Neuronal stem cell (in vitro differentiated cells): ENCODE measurements at places on chromosomes 5 and 9.
A peak's percentile ranks its signal among the peaks of the same experiment; 100 is the strongest.

GRCh38 chr5:146378986-146379385 is 40.3 kb downstream of the POU4F3 start:
- no peak for DNase-seq

GRCh38 chr9:79220666-79221065 is 351.1 kb upstream of the TLE4 start:
- DNase-seq: no peak

DNA sequence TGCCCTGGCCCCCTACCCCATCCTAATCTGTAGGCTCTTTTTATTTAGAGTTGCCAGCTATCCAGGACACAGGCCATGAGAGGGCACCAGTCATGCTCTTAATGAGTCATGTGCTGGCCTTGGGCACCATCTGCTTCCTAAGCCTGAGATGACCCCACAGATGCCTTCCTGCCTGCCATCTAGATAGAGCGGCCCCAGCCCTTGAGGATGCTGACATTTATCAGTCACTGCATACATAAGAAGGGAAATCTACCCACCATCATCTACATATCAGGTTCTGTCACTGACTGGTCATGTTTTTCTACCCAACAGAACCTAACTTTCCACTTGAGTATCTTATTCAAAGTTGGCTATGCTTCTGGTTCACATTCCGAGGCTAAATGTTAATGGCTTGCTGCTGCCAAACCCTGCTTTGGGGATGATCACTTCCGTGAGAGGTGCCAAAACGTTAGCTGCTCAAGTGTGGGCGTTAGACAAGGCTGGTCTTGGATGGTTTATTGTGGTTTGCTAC is 49.9 kb upstream of the TTC23L start:
- DNase-seq: no peak

GRCh38 chr9:111615928-111616327 is 15.2 kb upstream of the DNAJC25 start:
- DNase-seq: no peak

- DNase-seq: no peak
Measured at GRCh38 chr9:113953531-113953930, 77.4 kb downstream of the ZNF618 start.

- DNase-seq: no peak
Measured at GRCh38 chr9:79969393-79970145, 397.8 kb downstream of the TLE4 start.

GRCh38 chr5:142958944-142959682 is 188.9 kb downstream of the ARHGAP26 start:
- no peak for DNase-seq

DNA sequence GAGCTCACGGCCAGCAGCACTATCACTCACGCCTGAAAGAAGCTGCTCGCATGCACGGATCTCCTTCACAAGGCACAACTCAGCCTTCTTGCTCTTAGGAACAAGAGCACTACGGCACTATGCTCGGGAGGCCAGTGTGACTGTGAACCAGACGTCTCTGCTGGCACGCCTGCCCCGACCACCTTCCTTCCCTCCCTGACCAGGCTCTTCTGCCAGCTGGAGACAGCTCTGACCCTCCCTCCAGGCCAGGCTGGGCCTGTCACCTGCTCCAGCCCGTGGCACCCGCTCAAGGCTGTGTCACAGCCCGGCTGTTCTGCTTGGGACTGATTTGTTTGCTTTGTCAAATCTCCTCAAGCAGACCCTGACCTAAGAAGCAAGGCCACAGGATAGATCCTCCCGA is 7.0 kb downstream of the TBC1D9B start:
- DNase-seq: no peak

DNA sequence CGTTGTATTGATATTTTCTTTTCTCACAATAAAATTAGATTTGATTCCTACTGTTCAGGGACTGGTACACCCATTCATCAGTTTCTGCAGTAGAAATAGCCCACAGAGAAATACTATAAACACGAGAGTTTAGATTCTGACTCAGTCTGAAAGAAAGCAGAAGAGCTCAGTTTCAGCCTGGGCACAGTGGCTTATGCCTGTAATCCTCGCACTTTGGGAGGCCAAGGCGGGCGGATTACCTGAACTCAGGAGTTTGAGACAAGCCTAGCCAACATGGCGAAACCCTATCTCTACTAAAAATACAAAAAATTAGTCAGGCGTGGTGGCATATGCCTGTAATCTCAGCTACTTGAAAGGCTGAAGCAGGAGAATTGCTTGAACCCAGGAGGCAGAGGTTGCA is 8.6 kb downstream of the ITK start:
- no peak for DNase-seq

DNA sequence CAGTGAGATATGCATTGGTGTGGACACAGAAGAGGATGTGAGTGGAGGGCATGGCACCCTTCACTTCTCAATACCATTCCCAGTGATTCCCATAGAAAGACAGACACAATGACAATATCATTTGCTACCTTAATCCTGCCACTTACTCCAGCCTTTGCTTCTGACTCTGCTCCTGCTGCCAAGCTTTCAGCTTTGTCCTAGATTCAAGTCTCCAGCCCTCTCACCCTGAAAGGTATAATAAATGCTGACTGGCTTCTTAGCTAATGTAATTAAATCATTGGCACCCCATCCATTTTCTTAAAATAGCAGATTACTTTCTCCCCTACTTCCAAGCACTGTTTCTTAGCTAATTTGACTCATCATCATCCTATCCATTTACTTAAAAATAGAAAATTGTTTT is 41.1 kb upstream of the CDC42SE2 start:
- DNase-seq: no peak

DNA sequence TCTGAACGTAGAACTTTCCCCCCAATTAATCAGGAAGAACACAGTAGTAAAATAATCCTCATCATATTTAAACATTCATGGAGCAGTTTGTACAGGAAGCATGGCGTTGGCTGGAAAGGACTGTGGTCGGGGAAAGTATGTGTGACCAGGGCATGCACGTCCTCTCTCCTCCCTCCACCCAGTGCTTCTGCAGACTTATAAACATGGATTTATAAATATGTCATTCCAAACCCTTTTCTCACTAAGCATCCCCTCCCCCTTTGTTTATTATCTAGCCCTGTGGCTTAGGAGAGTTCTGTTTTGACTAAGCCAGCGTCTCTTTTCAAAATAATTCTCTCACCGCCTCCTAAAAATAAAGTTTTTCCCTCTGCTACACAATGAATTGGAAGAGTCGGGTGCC is 70.4 kb upstream of the DAP start:
- DNase-seq: no peak

- DNase-seq: no peak
Measured at GRCh38 chr9:133874060-133874657, 118.0 kb downstream of the VAV2 start.

- peak; percentile 46 for DNase-seq
Measured at GRCh38 chr5:174204535-174205313, 159.2 kb downstream of the NSG2 start.

GRCh38 chr5:138942066-138942465 is 66.9 kb upstream of the LRRTM2 start:
- no peak for DNase-seq

- no peak for DNase-seq
Measured at GRCh38 chr5:151811593-151812321, 40.0 kb downstream of the G3BP1 start.

DNA sequence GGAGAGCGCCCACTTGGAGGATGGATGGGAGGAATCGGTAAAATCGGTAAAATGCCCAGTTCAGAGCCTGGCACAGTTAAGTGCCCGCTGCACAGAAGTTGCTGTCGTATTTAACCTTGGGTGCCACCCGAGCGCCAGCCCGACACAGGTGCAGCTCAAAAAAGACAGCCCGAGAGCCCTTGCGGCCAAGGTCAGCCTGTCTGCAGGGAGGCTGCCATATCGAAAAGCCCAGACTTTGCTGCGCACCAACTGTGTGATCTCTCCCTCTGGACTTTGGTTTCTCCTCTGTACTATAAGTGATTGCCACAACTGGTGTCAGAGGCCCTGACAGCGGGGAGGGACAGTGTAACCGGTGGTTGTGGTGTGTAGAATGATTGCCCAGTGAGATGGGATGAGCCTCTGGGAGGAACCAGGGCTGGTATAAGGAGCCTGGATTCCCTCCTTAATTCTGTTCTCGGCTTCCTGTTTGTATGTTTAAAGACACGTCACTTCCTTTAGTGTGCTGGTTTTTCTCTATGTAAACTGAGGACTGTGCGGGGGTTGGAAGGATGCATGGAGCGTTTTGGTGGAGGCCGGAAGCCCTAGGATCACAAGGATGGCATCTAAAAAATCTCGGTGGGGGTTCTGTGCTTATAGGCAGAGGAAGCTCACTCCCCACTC is 792 bp downstream of the NTMT1 start:
- DNase-seq: no peak

DNA sequence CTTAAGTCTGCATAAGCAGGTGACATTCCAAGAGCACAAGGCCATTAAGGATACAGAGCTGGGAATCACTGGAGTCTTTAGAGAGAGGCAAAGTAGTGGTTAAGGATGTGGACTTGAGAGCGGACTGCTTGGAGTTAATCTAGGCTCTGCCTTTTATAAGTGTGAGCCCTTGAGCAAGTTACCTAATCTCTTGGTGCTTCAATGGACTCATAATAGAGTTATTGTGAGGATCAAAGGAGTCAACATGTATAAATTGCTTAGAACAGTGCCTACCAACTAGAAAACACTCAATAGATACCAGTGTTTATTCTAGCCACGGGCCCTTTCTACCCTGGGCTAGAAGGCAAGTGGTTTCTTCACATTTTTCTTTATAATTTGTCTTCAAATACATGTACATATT is 819.4 kb downstream of the NR2F1-AS1 start:
- no peak for DNase-seq

DNA sequence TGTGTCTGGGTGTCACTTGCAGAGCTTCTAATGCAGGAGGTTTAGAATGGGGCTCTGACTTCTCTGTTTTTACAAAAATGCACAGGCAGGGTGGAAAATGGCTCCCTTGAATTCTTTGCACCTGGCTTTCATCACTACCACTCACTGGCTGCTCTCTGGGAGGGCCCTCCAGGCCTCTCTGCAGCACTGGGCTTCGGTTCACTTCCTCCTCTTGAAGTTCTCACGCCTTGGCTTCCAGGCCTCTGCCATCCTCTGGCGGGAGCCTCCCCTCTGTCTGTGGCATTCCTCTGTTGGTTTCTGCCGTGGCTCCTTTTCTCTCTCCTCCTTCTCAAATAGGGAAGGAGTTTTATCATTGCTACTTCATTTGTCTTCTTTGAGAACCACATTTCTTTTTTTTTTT is 2.8 kb upstream of the PRLR start:
- no peak for DNase-seq

DNA sequence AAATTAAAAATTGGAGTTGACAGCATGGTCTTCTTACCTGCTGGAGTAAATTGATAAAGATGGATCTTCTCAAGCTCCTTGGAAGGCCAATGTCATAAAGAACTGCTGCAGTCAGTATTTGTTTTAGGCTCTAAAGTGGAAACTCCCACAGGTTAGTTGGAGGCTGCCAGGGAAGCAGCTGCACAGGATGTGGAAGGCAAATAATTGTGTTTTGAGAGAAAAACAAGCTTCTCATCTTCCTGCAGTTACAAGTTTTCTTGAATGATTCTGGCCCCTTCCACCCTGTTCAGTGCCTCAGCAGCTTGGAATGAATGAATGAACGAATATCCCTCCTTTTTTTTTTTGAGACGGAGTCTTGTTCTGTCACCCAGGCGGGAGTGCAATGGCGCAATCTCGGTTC is 13.9 kb downstream of the MROH2B start:
- DNase-seq: no peak

GRCh38 chr9:131697097-131697496 is 42.8 kb downstream of the RAPGEF1 start:
- no peak for DNase-seq

DNA sequence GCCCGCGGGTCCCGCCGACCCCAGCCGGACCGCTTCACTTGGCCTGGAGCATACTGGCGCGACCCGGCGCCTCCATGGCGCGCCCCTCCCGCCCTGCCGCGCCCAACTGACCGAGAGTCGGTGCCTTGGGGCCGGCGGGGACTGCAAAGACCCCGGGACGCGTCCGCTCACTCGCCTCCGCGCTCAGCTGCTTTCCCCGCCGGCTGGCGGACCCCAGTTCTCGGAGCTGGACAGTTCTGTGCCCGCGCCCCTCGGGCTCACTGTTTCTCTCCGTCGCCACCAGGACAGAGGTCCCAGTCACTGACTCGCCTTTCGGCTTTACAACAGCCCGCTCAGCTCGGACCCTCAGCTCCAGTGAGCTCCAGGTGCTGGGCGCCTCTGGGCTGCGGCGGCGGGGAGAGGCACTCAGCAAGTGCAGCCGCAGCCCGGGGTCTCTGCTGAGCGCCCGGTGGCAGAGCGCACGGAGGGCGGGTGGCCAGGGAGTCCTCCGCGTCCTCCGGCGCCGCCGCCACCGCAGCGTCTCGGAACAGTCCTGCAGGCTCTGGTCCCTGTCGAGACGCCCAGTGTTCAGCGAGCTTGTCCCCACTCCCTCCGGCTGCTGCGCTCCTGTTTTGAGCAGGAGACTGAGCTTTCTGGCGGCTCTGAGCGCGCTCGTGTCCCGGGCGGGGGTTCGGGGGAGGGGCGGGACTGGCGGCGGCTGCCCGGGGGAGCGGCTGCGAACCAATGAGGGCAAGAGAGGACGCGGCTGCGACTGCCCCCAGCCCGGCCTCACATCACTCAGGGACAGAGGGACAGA is at the start of gene SMIM32:
Gene SMIM32 (minus strand): TSS at position 637 of the 796 bp plus-strand sequence. CDS start 638 bp downstream, outside the sequence.
- DNase-seq: peak; percentile 51

DNA sequence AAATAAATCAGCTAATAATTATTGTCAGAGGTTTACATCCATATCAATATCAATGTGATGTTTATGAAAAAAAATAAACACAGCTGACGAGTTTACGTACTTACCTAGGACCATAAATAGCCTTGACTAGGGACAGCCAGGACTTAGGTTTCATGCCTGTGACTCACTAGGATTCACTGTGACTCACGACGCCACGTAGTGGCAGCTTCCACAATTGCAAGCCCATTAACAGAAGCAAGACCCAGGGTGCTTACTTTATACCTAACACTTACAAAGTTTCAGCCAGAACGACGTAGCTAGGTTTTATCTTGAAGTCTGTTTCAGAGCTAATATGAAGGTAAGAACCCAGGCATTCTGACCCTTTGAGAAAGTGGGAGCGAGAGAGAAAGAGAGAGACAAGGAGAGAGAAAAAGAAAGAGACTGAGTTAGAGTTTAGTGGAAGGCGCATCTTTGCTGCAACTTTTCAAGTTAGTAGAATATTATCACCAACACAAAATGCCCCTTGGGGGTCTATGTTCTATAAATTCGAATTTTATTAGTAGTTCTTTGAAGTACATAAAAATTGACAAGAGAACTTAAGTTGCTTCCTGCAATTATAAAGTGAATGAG is 191.2 kb downstream of the GNA14 start:
- DNase-seq: peak; percentile 84
